ENCODE measurements at places on chromosomes 3 and 15. TPM values are rescaled to one million over a fixed set of nuclear protein-coding genes. Genes with fewer than 3 reads are reported as not detected.

DNA sequence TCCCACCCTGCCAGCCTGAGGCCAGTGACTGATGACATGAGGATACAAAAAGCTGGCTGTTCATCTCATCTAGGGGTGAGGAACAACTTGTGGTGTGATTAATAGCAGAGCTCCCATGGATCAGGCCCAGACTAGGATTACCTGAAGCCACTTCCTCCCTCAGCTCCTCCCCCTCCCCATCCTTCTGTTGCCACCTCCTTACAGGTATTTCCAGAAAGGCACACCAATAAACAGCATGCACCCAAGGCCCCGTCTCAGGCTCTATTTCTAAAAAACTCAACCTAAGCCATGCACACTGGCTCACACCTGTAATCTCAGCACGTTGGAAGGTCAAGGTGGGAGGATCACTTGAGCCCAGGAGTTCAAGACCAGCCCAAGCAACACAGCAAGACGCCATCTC lies 54.1 kb downstream of the SRGAP3 start:
- no peaks in the 10 kb centered on the region for H3K4me1 ChIP-seq
- DNase-seq: no peak
- no peak overlapping the region for H3K27ac ChIP-seq
- H3K36me3 ChIP-seq: no peaks in the 10 kb centered on the region
- no peaks in the 10 kb centered on the region for H3K27me3 ChIP-seq
- no peak overlapping the region for H3K4me3 ChIP-seq

DNA sequence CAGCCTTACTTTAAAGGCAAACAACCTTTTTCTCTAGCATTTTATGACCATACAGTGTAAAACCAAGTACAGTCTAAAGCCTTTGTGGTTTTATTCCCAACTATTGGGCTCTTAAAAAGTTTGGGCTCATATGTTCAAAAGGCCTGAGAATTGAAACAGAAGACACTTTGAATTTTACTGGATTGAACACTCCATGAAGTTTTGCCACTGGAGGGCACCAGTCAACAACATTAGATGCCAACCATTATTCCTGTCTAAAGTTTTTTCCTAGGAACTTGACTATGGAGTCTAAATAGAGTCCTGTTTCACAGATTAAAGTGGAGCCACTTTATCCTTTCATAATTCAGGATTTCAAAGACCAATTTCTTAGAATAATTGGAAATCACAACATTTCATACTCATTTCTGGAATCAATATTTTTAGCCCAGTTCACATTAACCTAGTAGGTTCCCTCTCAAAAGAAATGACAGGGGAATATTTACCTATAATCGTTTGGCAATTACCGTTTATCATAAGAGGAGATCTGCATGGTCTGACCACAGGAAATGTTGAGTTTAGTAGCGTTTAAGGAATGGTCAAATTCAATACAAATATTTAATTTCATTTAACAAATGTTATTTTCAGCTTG lies 244.1 kb upstream of the PDZRN3 start:
- DNase-seq: no peak
- no peaks in the 10 kb centered on the region for H3K4me1 ChIP-seq
- H3K27ac ChIP-seq: no peak overlapping the region
- no peak overlapping the region for H3K4me3 ChIP-seq

DNA sequence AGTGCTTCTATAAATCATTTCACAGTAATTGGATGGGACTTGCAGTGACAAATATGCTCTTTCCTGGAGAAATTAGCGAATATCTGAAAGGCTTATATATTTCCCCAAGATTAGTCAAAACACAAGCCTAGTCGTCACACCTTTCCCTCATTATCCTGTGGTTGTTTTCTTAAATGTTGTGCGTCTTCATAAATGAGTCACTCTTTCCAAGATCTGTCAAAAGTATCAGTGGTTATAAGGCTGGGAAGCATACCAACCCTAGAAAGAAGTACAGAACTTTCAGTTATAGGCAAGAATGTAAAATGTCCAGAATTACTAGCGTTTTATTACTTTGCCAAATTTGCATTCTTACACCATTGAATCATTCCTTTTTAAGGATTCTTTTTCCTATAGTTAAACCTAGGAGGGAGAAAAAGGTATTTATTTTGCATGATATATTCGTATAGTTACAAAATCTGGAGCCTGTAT lies 33.6 kb downstream of the TMEM212 start:
- H3K4me3 ChIP-seq: no peak overlapping the region
- peaks cover 56% of the 10 kb centered on the region for H3K4me1 ChIP-seq
- H3K27ac ChIP-seq: no peak overlapping the region
- DNase-seq: no peak
- H3K36me3 ChIP-seq: no peaks in the 10 kb centered on the region
- no peaks in the 10 kb centered on the region for H3K27me3 ChIP-seq

GRCh38 chr3:31906182-31906581 lies 74.9 kb downstream of the OSBPL10 start:
- no peaks in the 10 kb centered on the region for H3K36me3 ChIP-seq
- H3K27ac ChIP-seq: no peak overlapping the region
- no peak for DNase-seq
- H3K27me3 ChIP-seq: no peaks in the 10 kb centered on the region
- no peak overlapping the region for H3K4me3 ChIP-seq

DNA sequence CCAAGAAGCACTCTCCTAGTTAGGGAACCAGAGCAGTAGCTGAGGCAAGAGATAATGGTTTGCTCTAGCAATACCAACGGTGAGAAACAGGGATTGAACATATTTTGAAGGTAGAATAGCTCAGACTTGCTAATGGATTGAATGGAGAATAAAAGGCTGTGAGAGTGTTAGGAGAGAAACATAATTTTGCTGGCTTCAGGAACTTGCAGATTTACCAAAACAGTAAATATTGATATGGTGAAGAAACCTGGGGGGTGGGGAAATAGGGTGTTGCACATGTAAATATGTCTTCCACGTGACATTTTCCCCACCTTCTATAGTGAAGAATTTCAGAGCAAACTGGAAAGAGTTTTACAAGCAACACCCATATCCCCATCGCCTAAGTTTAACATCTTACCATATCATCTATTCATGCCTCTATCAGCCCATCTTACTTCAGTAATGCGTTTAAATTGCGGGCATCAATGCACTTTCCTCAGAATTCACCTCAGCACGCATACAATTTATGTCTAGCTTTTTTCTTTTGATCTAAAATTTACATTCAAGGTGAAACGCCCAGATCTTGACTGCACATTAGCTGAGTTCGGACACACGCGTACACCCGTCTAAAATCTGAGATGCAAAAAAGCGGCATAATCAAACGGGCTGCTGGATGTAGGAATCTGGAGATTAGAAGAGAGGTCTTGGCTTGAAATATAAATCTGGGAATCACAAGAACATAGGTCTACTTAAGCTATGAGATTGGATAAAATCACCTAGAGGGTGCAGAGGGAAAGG lies 891 bp upstream of the NR1D2 start:
- no peaks in the 10 kb centered on the region for H3K36me3 ChIP-seq
- H3K27me3 ChIP-seq: no peaks in the 10 kb centered on the region
- H3K4me1 ChIP-seq: peaks cover 34% of the 10 kb centered on the region
- H3K4me3 ChIP-seq: peak overlapping the region; percentile 79
- DNase-seq: no peak

DNA sequence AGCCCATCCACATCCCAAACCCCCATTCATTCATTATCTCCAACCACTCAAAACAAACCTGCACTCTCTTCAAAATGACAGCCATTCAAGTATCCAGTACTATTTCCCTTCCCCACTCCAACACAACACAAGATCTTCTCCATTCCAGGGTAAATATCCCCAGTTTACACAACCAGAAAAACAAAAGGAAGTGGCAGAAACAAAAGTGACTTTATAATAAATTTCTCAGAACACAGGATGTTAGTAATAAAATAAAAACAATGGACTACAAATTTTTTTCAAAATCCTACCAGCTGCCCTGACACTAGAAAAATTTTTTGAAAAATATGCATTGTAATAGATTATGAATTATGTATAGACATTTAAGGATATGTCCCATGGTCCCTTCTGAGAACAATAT lies 14.2 kb downstream of the CPA3 start:
- no peaks in the 10 kb centered on the region for H3K36me3 ChIP-seq
- peaks cover 6% of the 10 kb centered on the region for H3K4me1 ChIP-seq
- H3K4me3 ChIP-seq: no peak overlapping the region
- H3K27me3 ChIP-seq: no peaks in the 10 kb centered on the region

GRCh38 chr3:145557405-145557804 lies 603.6 kb downstream of the PLOD2 start:
- H3K4me3 ChIP-seq: no peak overlapping the region
- no peaks in the 10 kb centered on the region for H3K36me3 ChIP-seq
- H3K27me3 ChIP-seq: no peaks in the 10 kb centered on the region
- no peak for DNase-seq

DNA sequence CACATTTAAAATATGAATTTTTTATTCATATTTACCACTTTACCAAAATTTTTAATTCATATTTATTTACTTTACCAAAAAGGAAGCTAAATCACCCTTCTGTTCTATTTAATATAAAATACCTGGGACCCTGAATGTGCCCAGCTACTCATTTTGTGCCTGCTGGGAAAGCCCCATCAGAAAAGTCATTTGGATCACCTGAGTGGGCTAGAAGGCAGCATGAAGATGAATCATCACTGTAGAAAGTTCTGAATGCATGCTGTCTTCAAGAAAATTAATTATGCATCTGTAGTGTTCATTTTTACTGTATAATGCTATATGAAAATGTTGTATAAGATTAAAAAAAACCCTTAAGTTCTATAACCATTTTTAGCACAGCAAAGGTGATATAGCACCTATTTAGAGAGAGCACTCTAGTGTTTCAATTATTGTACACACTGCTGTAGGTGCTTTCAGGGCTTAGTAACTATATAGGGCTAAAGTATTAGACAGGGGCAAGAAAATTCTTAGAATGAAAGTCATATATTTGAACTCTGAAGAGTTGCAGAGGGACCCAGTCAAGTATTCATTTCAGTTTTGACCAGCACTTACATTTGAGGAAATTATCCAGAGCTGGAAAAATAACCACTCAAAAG lies 175.1 kb downstream of the NFKBIZ start:
- no peak for DNase-seq
- no peak overlapping the region for H3K27ac ChIP-seq
- H3K4me3 ChIP-seq: no peak overlapping the region
- H3K27me3 ChIP-seq: no peaks in the 10 kb centered on the region
- H3K36me3 ChIP-seq: no peaks in the 10 kb centered on the region

DNA sequence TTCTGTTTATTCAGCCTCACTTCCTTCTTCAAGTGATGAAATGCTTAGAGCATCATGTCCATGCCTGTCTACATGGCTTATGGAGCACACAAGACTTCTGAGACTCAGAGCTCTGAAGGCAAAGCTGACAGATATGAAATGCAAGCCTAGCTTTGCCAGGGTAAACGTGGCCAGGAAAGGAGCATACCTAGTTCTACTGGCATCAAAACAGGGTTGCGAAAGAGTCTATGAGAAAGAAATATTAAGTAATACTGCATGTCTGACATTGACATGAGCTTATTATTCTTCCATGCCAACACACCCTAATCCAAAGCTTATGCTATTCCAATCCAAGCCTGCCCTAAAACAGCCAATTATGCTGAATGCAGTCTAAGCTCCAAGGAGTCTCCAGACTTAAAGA lies 391.5 kb downstream of the ERC2 start:
- no peaks in the 10 kb centered on the region for H3K4me1 ChIP-seq
- no peak overlapping the region for H3K27ac ChIP-seq
- H3K36me3 ChIP-seq: no peaks in the 10 kb centered on the region
- no peak for DNase-seq

DNA sequence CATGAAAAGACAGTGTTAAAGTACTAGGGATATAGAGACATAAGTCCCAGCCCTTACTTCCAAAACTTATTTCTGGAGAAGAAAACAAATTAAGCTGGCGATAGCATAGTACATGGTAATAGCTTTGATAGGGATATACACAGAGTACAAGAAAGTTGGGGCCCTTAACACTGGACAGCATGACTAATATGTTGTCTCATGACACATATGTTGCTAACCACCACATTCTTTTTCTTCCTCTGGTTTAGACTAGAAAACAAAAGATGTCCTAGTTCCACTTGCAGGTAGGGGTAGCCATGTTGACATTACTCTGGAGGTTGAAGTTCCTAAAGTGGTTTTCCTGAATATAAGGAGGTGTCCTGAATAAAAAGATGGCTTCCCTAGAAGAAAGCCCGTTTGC lies 75.3 kb downstream of the RFX7 start:
- no peaks in the 10 kb centered on the region for H3K27me3 ChIP-seq
- DNase-seq: no peak
- no peak overlapping the region for H3K4me3 ChIP-seq
- no peak overlapping the region for H3K27ac ChIP-seq
- H3K36me3 ChIP-seq: peaks cover 11% of the 10 kb centered on the region

GRCh38 chr3:9808345-9809037 lies 1.6 kb upstream of the TTLL3 start:
- no peak overlapping the region for H3K4me3 ChIP-seq
- peak overlapping the region; percentile 97 for H3K27ac ChIP-seq
- H3K27me3 ChIP-seq: no peaks in the 10 kb centered on the region
- peaks cover 20% of the 10 kb centered on the region for H3K4me1 ChIP-seq
- peaks cover 41% of the 10 kb centered on the region for H3K36me3 ChIP-seq

GRCh38 chr3:5188419-5189221 lies 1.1 kb downstream of the EDEM1 start:
- peak; percentile 75 for DNase-seq
- peak overlapping the region; percentile 96 for H3K4me3 ChIP-seq
- H3K27me3 ChIP-seq: no peaks in the 10 kb centered on the region
- peaks cover 63% of the 10 kb centered on the region for H3K4me1 ChIP-seq
- no peaks in the 10 kb centered on the region for H3K36me3 ChIP-seq

GRCh38 chr3:176505878-176506621 lies 691.2 kb downstream of the TBL1XR1 start:
- no peaks in the 10 kb centered on the region for H3K36me3 ChIP-seq
- no peaks in the 10 kb centered on the region for H3K27me3 ChIP-seq
- no peak overlapping the region for H3K27ac ChIP-seq

DNA sequence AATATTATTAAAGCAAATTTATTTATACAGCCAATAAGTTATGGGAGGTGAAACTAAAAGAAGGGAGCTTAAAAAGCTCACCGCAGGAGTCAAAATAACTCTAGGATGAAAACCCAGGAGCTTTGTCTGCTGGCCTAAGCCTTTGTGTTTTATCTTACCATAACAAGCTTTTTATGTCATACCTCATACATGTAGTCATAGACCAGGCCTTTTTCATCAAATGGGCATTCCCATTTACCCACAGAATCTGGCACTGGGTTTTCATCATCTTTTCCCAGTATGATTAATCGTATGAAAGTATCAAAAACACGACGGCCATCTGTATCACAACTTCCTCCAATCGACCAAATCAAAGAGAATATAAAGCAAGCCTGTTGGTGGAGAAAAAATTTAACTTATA lies 122.8 kb downstream of the DNAH12 start:
- no peak overlapping the region for H3K4me3 ChIP-seq
- H3K4me1 ChIP-seq: no peaks in the 10 kb centered on the region
- no peaks in the 10 kb centered on the region for H3K36me3 ChIP-seq
- H3K27ac ChIP-seq: no peak overlapping the region
- DNase-seq: no peak

The UROC1 gene
- not detected for total RNA-seq

The P2RY1 gene
- 19.8 TPM for total RNA-seq

The SUCNR1 gene
- total RNA-seq: 2.7 TPM

The FBXO40 gene
- 0.09 TPM for total RNA-seq

The ASB14 gene
- total RNA-seq: 0.50 TPM

Data from lower lobe of right lung (tissue), 2 donors.